ENCODE measurements at places on chromosomes 1 and 21.

- DNase-seq = no peak
Measured at GRCh38 chr1:18108299-18109057, 880 bp downstream of the IGSF21 start.

DNA sequence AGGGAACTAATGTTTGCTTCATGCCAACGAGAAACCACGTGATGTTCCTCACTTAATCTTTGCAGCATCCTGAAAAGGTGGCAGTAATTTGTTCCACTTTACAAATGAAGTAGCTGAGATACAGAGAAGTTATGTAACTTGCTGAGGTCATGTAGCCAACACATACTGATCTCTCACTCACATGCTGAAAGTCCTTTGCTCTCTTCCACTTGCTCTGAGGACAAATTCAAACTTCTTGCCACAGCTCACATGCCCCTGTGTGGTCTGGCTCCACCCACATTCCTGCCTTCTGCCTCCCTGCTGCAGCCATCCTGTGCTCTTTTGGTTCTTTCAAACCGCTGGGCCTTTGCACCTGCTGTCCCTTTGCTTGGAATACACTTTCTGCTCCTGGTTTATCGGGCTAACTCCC, 55.4 kb downstream of the TMCO4 start:
- no peak for DNase-seq

DNA sequence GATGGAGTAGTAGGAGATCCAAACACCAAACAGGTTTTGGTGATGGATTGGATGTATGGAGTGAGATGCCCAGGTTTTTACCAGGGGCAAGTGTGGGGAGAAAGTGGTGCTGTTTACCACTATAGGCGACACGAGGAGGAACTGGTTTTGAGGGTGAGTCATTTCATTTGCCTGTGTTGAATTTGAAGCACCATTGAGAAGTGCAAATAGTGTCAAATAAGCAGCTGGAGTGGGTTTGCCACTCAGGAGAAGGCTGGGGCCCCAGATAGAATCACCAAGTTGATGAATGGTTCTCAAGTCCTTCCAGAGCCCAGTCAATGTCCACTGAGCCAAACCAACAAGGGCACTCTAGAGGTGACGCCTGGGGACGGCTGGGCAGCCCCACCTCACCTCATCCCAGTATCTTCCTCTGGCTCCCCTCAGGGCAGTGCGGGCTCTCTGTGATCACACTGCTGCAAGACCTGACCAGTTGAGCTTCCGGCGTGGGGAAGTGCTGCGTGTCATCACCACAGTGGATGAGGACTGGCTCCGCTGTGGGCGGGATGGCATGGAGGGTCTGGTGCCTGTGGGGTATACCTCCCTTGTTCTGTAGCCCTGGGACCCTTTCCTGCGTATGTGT, 9.4 kb downstream of the RUSC1 start:
- no peak for DNase-seq

GRCh38 chr1:183689762-183690204, 36.7 kb upstream of the APOBEC4 start:
- DNase-seq = no peak

GRCh38 chr1:201376464-201377374, 761 bp downstream of the TNNT2 start:
- DNase-seq = no peak

GRCh38 chr1:96708482-96708881, 13.1 kb upstream of the PTBP2 start:
- DNase-seq = no peak

GRCh38 chr1:6972399-6972798, 187.1 kb downstream of the CAMTA1 start:
- no peak for DNase-seq

GRCh38 chr1:241375886-241376285, 18.9 kb upstream of the RGS7 start:
- DNase-seq = no peak

DNA sequence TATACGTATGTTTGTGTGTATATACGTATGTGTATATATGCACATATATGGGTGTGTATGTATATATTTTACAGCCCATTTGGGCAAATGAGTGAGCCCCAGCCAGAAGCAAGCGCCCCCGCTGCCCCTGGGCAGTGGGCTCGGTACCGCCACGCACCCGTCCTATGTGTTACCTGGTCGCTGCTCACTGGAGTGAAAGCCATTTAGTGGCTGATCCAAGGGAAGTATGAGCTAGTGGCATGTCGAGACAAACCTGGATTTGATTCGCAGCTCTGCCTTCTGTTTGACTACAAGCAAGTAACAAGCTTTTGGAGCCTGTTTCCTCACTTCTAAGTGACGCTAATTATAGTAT, 35.8 kb upstream of the JAK1 start:
- no peak for DNase-seq

DNA sequence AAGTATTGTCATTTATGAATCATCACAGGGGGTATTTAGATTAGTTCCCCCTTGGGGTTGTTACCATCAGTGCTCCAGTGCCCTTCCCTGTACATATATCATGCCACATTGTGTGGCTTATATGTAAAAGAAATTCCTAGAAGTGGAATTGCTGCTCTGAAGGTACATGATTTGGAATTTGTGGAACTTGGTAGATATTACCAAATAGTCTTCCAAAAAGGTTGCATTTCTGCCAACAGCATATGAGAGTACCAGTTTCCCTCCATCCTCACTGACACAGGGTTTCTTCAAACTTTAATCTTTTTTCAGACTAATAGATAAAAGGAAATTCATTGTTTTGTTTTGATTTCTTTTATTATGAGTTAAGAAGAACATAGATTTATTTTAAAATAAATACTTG, 41.3 kb downstream of the AKNAD1 start:
- no peak for DNase-seq

DNA sequence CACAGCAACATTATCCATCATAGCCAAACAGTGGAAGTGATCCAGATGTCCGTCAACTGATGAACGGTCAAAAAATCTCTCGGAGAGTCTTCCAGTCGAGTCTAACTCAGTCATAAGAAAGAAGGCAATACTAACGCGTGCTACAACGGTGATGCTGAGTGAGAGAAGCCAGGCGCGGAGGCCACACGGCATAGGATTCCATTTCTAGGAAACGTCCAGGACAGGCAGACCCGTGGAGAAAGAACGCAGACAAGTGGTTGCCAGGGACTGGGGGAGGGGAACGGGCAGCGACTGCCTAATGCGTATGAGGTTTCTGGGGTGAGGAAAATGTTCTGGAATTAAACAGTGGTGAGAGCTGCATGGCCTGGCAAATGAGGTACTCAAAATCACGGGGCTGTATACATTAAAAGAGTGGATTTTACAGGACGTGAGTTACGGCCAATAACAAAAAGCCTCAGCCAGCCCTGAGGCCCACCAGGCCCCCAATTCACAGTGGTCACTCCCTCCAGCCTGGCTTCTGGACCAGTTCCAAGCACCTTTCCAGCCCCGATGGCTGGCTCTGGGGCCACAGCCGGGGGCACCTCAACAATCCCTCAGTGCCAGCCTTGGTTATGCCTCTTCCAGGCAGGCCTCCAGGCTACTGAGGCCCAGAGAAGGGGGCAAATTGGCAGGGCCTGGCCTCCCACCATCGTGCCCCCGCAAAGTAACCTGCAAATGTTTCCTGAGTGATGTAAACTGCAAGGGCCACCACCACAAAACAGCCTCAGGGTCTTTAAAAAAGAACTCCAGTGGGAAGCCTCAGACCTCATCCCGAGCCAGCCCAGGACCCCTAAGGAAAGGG, 3.4 kb downstream of the WNT9A start:
- no peak for DNase-seq

DNA sequence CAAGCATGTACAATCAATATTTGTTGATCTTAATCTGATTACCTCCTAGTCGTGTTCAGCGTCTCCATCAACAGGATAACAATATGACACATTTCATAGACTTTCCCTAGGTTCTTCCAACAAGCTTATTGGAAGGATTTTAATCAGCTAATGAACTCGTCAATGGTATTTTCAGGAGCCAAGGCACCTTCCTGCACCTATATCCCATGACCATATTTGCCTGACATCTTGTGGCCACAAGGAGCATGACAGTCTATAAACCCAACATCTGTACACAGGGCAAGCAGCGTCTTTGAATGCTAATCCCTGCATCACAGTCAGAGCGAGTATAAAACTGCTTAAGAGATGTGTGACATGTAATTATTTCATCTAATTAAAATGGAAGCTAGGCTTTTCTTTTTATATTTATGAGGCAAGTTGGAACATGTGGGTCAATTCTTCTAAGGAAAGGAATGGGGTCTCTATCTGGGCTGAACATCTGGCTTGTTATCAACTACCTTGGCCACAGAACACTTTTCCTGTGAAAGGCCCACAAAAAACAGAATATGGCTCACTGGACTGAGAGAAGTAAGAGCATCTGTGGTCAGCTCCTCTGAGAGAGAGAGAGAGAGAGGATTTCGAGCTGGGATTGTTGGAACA, 388.8 kb downstream of the NTNG1 start:
- DNase-seq = no peak

DNA sequence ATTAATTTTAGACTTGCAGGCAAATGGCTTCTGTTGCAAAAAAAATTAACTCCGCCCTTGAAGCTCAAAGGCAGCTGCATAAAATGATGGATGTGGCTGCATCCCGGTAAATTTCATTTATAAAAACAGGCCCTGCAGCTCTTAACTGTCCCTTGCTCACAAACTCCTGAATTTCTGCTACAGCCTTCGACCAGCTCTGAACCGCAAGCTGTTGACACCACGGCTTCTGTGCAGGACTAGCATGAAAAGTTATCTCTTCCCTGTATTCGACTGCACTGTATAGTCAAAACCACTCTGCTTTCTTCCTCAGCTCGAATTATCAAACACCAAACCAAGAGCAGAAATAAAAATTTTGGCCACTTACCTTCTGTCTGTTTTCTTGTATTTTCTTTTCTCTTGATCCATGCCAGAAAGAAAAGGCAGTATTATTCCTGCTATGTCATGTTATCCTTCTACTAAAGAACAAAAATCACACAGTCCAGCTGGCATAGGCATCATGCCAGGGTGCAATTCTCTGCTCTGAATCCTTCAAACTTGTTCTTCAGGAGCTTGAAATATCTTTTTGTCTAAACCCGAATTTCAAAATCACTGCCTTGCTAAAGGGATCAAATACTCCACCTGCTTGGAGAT, 195.5 kb upstream of the NCAM2 start:
- DNase-seq = no peak

GRCh38 chr1:156500793-156501506, 375 bp upstream of the MEF2D start:
- peak; percentile 91 for DNase-seq

DNA sequence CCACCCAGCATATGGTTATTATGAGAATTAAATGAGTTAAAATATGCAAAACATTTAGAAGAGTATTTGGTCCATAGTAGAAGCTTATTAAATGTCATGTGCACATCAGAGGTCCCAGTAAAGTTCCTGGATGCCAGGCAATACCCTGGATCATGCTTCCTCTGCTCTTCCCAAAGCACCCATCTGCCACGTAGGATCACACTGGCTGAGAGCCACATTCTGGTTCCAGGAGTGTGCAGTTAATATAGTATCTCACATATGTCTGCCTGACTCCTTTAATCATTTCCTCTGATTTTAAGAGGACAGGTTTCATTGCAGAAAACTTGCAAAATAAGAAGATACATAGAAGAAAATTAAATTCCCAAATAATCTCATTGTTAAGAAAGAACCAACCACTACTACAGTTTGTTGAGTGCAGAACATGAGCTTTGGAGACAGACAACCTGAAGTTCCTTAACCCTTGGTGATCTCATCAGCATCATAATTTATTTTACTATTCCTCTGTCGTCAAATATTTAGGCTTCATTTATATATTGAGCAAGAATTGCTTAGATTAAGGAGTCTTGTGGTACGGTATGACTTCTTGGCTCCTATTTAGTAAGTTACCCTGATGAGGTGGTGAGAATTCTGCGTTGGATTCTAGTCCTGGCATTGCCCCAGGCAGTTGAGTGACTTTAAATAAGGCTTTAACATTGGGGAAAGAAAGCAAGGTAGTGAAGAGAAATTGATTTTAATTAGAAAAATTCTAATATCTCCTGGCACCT, 12.3 kb downstream of the SGIP1 start:
- DNase-seq = no peak

- DNase-seq = no peak
Measured at GRCh38 chr1:22252251-22252650, 109.4 kb upstream of the WNT4 start.

GRCh38 chr1:40421431-40422384, 28.6 kb upstream of the ZFP69B start:
- no peak for DNase-seq

GRCh38 chr1:96306809-96307560, 414.6 kb upstream of the PTBP2 start:
- DNase-seq = no peak

- no peak for DNase-seq
Measured at GRCh38 chr1:7127322-7128075, 342.2 kb downstream of the CAMTA1 start.

DNA sequence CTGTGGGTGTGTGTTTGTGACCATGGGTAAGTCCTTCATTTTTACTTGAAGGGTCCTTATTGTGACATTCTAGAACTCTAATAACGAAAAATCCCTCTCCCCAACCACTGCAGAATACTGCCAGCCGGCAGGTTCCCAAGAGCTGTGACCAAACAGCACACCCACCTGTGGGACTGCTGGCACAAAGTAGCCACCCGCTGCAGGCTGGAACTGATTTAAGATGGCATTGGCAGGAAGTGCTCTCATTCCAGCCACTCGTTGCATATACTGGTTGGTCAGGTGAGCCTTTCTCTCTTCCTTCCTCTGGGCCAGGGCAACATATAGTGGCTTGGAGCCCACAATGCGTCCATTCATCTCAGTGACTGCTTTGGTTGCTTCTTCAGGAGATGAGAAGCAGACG, 11.6 kb downstream of the PABPC4 start:
- DNase-seq = no peak

- no peak for DNase-seq
Measured at GRCh38 chr1:116868385-116868784, 41.3 kb upstream of the PTGFRN start.

DNA sequence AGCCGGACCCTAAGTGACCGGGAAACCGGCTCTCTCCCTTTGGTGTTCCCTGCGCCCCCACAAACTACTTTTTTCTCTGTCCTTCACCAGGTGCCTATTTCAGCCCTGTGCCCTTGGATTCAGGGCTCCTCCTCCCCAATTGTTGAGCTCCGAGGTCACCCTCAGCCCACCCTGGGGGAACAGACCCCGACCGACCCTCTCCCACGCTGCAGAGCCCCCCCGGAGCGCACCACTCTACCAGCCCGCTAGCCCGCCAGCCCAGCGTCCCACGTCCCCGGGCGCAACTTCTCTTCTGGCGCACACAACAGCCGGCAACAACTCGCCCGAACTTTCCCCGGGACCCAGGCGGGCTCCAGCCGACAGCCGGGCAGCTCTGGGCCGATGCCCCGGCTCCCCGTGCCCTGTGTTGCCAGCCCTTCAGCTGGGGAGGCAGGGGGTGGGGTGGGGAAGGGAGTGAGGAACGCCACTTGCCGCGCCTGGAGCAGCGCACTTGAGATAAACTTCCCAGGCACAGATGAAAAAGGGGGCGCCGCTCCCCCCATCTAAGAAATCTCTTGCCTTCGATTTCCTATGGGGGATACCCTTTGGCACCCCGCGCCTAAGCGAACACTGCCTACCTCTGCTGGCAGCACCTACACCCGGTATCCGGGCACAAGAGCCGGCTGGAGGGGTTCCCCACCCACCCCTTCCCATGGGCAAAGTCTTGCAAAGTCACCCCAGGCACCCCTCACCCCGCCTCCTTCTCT, 997 bp downstream of the CASZ1 start:
- DNase-seq = no peak

- no peak for DNase-seq
Measured at GRCh38 chr1:1335792-1336248, 4.7 kb downstream of the TAS1R3 start.

GRCh38 chr21:31869750-31870149, 3.1 kb upstream of the HUNK start:
- DNase-seq = no peak

- no peak for DNase-seq
Measured at GRCh38 chr1:3014050-3014440, 7.2 kb upstream of the ACTRT2 start.

GRCh38 chr1:25442178-25442577, 11.5 kb downstream of the MACO1 start:
- DNase-seq = no peak
